NCI-H1092 treated with DMSO at 0.1 percent for 48 hours (cell line): ENCODE measurements at places on chromosomes 6 and 20.

- no peak for DNase-seq
These were observed 194.0 kb downstream of the GMPR start for GRCh38 chr6:16432075-16433032.

DNA sequence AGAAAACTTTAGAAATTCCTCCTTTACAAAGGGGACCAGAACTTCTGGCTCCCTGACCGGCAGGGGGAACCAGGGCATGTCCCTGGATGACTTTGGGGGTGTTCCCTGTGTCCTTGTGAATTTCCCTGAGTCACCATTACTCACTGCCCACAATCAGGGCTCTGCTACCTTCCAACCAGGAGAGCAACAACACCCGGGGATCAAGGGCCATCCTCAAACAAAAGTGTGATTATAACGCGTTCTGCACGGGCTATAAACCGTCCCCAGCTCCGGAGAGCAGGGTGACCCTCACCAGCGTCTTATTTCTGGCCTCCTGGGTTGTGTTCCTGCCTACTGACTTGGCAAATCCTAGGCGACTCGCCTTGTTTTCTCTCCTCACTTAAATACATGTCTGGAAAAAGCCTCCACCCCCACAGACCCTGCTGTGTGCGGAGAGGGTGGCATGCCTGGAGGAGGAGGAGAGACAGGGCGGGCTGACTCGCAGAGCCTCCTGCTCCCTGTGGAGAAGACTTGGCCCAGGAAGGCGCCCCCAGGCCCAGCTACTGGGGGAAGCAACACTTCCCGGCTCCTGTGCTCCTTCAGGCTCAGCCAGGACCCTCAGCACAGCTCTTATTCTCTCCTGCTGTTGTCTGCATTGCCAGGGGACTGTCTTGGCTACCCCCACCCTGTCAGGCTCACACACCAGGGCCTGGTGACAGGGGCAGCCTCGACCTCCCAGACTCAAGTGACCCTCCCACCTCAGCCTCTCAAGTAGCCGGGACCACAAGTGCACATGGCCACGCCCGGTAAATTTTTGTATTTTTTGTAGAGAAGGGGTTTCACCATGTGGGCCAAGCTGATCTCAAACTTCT lies 54.1 kb downstream of the FGD2 start:
- DNase-seq, result peak; percentile 42

DNA sequence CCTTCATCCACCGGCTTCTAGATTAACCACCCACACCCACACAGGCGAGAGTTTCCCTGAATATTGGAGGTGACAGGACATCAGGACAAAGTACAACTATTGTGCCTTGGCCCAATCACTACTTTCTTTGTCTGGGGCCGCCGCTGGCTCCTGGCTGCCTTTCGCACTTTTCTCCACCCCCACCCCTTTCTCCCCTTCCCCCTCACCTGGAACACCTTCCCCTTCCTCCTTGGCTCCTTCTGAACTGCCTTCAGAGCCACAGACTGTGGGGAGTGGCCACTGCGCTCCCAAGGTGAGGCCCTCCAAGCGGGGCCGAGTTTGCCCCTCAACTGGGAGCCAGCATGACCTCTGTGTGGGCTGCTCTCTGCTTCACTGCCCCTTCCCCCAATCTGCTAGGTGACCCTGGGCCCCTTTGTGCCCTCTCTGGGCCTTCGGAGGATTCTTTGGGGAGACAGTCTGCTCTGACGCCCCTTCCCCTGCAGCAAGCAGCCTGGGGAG lies 3.0 kb upstream of the VEGFA start:
- DNase-seq, result no peak

DNA sequence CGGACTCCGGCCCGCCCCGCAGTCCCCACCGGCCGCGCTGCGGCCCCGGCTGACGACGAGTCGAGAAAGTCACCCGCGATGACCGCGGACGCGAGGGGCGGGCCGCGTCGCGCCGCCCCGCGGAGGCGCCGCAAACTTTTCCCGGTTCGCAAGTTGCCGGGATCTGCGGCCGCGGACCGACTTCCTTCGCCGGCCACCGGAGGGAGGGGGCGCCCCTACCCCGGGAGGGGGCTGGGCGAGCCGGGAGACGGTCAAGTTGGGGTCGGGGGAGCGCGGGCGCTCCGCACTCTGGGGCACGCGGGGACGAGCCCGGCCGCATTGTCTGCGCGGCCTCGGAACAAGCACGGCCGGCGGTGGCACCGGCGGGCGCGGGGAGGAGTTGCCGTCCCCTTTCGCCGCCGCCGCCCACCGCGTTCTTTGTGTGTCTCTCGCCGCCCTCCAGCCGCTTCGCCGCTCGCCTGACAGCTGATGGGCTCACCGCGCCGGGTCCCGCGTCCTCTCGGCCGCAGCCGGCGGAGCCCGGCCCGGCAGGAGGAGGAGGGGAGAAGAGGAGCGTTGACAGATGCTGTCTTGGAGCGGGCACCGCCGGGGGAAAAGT lies 131.6 kb downstream of the OGFRL1 start:
- DNase-seq, result no peak

- no peak for DNase-seq
These were observed 637 bp upstream of the RPF2 start for GRCh38 chr6:110981202-110981600.

- no peak for DNase-seq
These were observed 41.2 kb downstream of the SLX4IP start for GRCh38 chr20:10476319-10476724.

DNA sequence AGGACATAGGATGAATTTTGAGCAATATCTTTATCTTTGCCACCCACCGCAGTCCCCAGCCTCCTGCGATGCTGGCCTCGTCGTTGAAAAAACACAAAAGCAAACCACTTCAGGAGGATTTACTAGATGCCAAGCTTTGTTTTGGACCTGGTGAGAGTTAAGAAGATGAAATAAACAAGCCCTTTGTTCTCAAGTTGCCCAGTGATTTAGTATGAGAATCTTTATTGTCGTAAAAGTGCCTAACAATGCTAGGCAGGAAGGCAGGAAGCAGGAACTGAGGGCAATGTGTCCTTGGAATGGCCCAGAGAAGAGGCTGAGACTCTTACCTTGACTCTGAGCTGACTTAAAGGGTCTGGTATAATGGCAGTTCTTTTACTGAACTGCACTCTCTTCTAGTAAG lies 116.0 kb downstream of the TRMT11 start:
- DNase-seq, result no peak

DNA sequence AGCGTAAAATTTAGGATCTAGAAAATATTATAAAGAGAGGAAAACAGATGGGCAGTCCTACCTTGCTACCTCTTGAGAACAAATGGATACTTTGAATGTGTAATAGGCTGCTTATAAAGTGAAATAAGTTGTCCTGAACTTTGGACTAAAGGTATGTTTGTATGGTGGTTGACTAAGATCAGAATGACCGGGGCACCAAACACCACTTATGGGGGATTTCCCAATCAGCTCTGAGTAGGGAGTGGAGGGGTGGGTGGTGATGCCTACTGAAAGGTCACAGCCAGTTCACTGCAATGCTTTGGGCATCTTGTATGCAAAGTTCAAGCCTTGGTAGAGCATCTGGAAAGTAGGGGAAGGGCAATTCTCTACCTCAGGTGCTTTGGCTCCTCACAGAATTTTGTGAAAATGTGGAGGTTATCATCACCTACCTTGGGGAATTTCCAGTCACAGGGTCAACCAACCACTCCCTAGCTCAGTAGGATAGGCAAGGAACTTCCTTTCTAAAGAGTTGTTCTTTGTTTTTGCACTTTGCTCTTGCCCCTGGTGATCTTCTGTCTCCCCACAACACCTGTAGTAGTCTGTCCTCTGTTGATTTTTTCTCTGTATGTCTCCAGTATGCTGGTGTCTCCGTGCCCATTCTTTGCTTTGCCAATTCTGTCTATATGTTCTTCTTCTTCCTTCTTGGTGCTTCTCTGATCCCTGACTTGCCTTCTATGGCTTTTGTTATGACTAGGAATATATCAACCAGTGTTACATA lies at the start of gene TRIM31:
Gene TRIM31 (minus strand): TSS at position 88 of the 757 bp plus-strand sequence. CDS start 285 bp downstream, outside the sequence.
- no peak for DNase-seq

GRCh38 chr20:62819494-62820174 lies 2.8 kb downstream of the COL9A3 start:
- peak; percentile 46 for DNase-seq

- peak; percentile 5 for DNase-seq
These were observed 36.0 kb downstream of the CCN2 start for GRCh38 chr6:131914967-131915751.

DNA sequence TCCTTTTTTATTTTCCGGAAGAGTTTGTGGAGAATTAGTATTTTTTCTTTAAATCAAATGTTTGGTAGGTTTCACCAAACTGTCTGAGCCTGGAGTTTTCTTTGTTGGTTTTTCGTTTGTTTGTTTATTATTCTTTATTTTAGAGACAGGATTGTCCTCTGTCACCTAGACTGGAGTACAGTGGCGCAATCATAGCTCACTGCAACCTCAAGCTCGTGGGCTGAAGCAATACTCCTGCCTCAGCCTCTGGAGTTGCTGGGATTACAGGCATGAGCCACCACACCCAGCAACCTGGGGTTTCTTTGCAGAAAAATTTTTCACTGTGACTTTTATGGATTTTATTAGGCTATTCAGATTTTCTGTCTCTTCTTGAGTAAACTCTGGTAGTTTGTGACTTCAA lies 120.2 kb upstream of the LOC128125822 start:
- DNase-seq, result no peak

GRCh38 chr6:33425668-33426577 lies 6.1 kb downstream of the SYNGAP1 start:
- peak; percentile 40 for DNase-seq

DNA sequence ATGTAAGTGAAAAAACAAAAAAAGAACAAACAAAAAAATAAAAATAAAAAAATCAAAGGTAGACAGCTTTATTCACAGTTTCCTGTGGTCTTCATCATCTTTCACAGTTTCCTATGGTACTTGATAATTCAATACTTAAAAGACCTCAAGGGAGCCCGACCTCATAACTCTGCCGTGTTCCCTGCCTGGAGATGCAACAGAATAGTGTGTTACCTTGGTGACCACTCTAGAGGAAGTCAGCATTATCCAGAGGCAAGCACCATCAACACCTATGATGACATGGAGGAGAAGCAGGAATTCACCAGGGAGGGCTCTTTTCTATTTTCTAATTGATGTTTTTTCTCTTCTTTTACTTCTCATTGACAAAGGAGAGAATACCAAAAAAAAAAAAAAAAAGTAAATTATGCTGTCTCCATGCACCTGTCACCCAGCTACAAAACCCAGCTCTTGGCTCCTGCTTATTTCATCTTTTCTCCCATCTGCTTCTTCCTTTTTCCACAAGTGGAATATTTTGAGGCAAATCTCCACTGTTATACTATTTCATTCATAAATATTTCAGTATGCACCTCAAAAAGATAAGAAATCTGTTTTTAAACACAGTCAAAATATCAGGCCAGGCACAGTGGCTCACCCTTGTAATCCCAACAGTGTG lies 95.8 kb upstream of the STXBP5 start:
- DNase-seq, result peak; percentile 38

DNA sequence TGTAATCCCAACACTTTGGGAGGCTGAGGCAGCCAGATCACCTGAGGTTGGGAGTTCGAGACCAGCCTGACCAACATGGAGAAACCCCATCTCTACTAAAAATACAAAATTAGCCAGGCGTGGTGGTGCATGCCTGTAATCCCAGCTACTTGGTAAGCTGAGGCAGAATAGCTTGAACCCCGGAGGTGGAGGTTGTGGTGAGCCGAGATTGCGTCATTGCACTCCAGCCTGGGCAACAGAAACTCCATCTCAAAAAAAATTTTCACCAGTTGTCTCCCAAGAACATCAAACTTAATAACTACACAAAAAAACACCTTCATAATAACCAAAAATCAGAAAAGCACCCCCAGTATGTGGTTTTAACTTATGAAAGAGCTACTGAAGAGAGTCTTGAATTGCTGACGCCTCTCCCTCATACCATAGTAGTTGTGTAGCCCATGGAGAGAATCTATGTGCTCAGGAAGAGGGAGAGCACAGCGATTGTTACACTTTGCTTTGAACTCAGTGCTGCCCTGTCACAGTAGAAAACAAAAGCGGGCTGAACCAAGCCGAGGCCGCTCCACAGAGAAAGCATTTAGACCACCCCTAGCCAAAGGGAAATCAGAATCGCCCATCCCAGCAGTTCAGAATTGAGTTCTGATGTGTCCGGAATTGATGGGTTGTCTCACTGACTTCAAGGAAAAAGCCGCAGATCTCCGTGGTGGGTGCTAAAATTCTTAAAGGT lies 42.0 kb upstream of the GMPR start:
- DNase-seq, result no peak

GRCh38 chr20:25470045-25470444 lies 62.6 kb downstream of the GINS1 start:
- DNase-seq, result no peak

- DNase-seq, result no peak
These were observed 117.8 kb downstream of the SLC23A2 start for GRCh38 chr20:4883546-4883945.

DNA sequence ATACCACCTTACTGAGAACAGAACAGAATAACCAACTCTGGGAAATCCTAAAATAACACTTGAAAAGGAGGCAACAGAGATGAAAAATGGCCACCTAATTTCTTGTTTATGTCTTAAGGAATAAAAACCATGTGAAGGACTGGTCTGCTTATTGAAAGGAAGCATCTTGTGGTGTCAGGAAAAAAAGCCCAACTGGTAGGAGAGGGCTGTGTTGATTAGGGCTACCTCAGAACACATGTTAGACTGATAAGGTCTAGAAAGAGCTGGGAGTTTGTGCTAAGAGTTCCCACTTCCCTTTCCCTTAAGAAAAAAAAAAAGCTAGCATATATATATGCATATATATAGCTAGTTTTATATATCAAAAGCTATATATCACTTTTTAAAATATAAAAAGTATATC lies 425.3 kb upstream of the BTBD3 start:
- no peak for DNase-seq

DNA sequence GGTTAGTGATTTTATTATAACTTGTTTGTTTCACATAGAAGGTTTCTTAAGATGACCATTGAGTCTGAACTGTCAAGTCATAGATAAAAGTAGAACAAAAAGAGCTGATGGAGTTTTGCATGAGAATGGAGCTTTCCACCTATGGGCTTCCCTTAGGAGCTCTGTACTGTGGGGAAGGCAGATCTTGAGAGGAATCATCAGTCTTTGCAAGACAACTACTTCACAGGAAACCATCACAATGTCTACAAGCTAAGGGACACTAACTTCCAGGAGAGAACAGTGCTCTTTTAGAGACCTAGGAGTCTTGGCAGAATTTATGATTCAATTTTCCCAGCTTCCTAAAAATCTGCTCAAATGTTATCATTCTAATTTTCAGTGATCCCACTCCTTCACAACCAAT lies 78.2 kb downstream of the FBXO5 start:
- no peak for DNase-seq

DNA sequence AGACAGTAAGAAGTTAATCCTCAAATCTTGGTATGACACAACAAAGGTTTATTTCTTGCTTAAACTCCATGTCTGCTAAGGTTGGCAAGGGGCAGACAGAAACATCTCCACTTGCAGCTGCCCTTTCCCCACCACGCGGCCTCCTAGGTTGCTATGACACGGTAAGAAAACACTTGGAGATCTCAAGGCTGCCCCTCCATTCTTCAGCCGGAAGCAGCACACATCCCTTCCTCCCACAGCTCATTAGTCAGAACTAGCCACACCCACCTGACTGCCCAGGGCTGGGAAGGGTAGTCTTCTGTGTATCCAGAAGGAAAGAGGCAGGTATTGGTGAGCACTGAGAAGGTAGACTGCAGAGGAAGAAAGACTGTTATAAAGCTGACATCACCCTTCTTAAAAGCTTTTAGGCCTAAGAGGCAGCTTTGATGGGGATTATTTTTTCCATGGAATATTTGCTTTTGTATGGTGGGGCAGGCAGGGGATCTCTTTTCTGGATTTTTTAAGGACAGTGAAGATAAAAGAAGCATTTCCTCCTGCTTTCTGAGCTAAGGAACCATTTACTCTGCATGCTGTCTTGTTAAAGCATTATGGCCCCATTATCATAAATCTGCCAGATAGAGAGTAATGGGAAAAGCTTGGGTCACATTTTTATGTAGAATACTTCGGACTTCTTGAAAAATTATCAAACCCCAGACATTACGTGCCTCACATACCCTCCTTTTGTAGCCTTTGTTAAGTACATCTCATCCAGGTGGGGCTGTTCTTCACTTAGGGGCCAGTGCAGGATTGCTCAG lies 41.6 kb downstream of the MRAP2 start:
- DNase-seq, result no peak
